ENCODE measurements at places on chromosomes 2 and 18. TPM values are rescaled to one million over a fixed set of nuclear protein-coding genes. Genes with fewer than 3 reads are reported as not detected.

PRKD3 gene
- 31.2 TPM for total RNA-seq

DNA sequence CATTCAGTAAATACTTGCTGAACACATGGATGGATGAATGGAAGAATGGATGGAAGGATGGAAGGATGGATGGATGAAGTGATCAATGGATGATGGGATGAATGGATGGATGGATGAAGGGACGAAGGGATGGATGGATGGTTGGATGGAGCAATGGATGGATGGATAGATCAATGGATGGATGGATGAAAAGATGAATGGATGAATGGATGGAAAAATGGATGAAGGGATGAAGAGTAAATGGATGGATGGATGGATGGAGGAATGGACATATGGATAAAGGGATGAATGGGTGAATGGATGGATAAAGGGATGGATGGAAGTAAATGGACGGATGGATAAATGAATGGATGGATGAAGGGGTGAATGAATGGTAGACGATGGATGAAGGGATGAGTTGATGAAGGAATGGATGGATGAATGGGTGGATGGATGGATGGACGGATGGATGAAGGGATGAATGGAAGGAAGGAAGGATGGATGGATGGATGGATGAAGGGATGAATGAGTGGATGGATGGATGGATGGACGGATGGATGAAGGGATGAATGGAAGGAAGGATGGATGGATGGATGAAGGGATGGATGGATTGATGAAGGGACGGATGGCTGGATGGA is 13.9 kb upstream of the ID2 start:
- H3K4me1 ChIP-seq = no peaks in the 10 kb centered on the region
- no peak overlapping the region for H3K4me3 ChIP-seq
- no peak overlapping the region for H3K27ac ChIP-seq
- no peaks in the 10 kb centered on the region for H3K36me3 ChIP-seq

DAPL1 gene
- total RNA-seq = 64.2 TPM

DNA sequence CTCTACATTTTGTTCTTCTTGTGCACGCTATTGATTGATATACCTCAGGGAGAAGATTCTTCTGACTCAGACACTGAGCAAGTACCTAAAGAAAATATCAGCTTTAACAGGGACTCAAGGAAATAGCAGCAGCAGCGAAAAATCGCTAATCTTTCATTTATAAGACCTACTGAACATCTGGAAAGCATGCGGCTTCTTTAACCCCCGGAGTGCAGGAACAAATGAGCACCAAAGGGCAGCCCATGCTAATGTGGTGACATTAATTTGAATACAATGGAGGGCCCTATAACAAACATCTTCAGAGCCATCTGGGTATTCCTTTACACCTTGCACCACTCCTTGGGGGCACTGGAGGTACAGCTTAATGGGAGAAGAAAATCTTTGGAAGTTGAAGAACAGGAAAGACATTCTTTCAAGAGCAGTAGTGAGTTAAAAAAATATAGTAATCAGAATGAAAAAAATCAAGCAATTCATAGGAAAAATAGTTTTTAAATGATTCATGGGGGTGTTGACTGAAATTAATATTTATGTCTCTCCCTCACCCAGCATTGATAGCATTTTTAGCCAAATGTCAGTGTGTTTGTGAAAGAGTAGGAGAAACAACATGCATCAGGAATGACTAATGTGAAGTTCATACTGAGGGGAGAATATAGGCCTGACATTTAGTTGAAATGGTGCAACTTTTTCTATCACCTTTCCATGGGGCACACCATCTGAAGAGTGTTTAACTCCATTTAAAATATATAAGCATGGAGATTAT is 281.7 kb downstream of the HRH4 start:
- no peak overlapping the region for H3K4me3 ChIP-seq
- no peaks in the 10 kb centered on the region for H3K36me3 ChIP-seq
- no peak for DNase-seq
- no peaks in the 10 kb centered on the region for H3K4me1 ChIP-seq

PRSS56 gene
- total RNA-seq = not detected

DNA sequence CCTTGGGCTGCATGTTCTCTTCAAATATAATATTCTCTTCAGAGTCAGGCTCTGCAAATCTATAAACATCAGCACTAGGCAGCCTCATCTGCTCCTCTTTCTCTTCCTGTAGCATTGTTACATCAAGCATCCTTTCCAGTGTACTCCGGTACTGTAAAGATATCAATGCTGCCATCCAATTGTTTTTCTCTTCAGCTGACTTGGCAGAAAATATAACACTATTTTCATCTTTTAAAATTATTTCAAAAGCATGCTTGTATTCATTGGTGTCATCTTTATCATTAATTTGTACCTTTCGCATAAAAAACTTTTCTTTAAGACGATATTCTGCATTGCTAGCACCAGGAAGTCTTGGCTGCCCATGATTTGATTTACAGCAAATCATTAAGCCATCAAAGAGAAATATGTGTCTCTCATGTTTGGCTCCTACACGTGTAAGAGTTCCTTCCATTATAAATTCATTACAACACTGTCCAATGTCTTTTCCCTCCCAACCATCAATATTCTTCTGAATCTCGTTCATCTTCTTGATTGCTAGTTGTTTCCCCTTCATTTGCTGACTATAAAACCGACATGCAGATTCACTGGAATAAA is 98.1 kb downstream of the SOS1 start:
- H3K4me1 ChIP-seq = no peaks in the 10 kb centered on the region
- H3K27me3 ChIP-seq = no peaks in the 10 kb centered on the region
- no peak for DNase-seq
- no peaks in the 10 kb centered on the region for H3K36me3 ChIP-seq
- no peak overlapping the region for H3K4me3 ChIP-seq

GRCh38 chr18:23585007-23585871 is 1.1 kb downstream of the NPC1 start:
- peak overlapping the region; percentile 86 for H3K4me3 ChIP-seq
- H3K4me1 ChIP-seq = no peaks in the 10 kb centered on the region
- H3K27ac ChIP-seq = peak overlapping the region; percentile 98
- H3K27me3 ChIP-seq = no peaks in the 10 kb centered on the region
- no peak for DNase-seq

PLB1 gene
- total RNA-seq = 4.8 TPM

DNA sequence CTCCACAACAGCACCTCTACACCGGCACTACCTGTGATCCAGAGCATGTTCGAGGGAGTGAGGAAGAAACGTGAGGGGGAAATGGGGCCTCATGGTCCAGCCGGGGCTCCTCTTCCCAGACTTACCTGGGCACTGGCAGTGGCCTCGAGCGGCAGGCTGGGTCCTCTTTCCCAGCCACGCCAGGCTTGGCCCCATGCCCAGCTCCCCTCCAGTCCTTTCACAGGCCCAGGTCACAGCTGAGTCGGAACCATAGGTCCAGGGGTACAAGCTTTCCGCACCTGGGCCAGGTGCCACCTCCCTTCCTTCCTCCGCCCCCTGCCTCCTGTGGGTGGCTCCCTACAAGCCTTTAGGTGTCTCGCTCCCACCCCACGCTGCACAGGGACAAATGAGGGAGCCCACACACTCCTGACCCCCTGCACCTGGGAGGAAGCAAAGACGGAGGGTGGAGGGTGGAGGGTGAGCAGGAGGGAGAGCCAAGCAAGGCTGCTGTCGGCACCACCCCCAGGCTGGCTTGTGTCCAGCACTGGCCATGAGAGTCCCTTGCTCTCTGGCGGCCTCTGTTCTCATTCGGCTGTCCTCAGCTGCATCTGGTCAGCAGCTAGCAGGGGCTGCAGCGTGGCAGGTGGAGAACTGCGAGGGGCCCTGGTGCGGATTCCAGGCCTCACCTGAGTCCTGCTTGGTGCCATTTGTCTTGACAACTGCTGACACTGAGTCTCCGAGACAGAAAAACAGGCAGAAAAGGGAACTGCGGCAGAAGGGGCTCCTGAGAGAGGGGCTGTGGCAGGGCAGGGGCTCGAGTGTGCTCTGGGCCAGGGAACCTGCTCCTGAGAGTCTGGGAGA is 26.8 kb downstream of the ADRA2B start:
- no peak overlapping the region for H3K4me3 ChIP-seq
- H3K36me3 ChIP-seq = no peaks in the 10 kb centered on the region
- no peak for DNase-seq
- H3K4me1 ChIP-seq = peaks cover 2% of the 10 kb centered on the region
- no peak overlapping the region for H3K27ac ChIP-seq
- H3K27me3 ChIP-seq = no peaks in the 10 kb centered on the region

GRCh38 chr2:66058675-66059074 is 376.2 kb upstream of the MEIS1 start:
- H3K36me3 ChIP-seq = no peaks in the 10 kb centered on the region
- H3K4me3 ChIP-seq = no peak overlapping the region
- no peaks in the 10 kb centered on the region for H3K4me1 ChIP-seq

GRCh38 chr2:182817558-182817957 is 48.9 kb downstream of the FRZB start:
- no peaks in the 10 kb centered on the region for H3K4me1 ChIP-seq
- no peaks in the 10 kb centered on the region for H3K27me3 ChIP-seq
- H3K4me3 ChIP-seq = no peak overlapping the region

- no peak overlapping the region for H3K4me3 ChIP-seq
- no peaks in the 10 kb centered on the region for H3K4me1 ChIP-seq
- DNase-seq = no peak
- no peaks in the 10 kb centered on the region for H3K27me3 ChIP-seq
Measured at GRCh38 chr2:26223018-26223417, 21.4 kb downstream of the HADHA start.

- peaks cover 9% of the 10 kb centered on the region for H3K4me1 ChIP-seq
- H3K4me3 ChIP-seq = no peak overlapping the region
- H3K27ac ChIP-seq = no peak overlapping the region
- no peaks in the 10 kb centered on the region for H3K27me3 ChIP-seq
- peak; percentile 39 for DNase-seq
Measured at GRCh38 chr2:96685577-96686459, 43.3 kb downstream of the FER1L5 start.

GRCh38 chr2:15471606-15472005 is 89.5 kb downstream of the NBAS start:
- H3K4me1 ChIP-seq = no peaks in the 10 kb centered on the region
- H3K27me3 ChIP-seq = no peaks in the 10 kb centered on the region
- no peaks in the 10 kb centered on the region for H3K36me3 ChIP-seq
- DNase-seq = no peak
- no peak overlapping the region for H3K4me3 ChIP-seq

TOGARAM2 gene
- total RNA-seq = 0.95 TPM

GRCh38 chr18:44341759-44342158 is 338.9 kb upstream of the SETBP1 start:
- H3K36me3 ChIP-seq = no peaks in the 10 kb centered on the region
- no peak overlapping the region for H3K4me3 ChIP-seq
- H3K27ac ChIP-seq = no peak overlapping the region
- DNase-seq = no peak
- no peaks in the 10 kb centered on the region for H3K27me3 ChIP-seq
- H3K4me1 ChIP-seq = no peaks in the 10 kb centered on the region

DNA sequence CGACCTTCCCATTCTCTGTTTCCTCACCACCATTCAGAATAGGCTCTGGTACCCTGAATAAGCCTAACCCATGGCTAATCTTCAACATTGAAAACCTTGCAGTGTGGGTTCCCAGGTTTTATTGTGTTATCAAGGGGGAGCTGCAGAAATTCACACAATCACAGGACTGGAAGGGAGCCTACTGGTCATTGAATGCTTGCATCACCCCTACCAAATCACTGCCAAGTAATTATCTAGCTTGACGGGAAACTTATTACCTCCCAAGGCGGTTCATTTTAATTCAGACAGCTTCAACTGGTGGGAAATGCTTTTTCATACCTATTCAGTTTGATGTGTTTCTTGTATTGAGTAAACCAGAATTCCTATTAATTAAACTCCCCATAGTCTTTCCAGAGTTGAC is 33.6 kb upstream of the EFEMP1 start:
- H3K27ac ChIP-seq = no peak overlapping the region
- no peak for DNase-seq
- no peak overlapping the region for H3K4me3 ChIP-seq
- no peaks in the 10 kb centered on the region for H3K27me3 ChIP-seq
- H3K4me1 ChIP-seq = peaks cover 3% of the 10 kb centered on the region

GRCh38 chr2:196131949-196132925 is 39.1 kb downstream of the STK17B start:
- H3K36me3 ChIP-seq = no peaks in the 10 kb centered on the region
- no peak overlapping the region for H3K4me3 ChIP-seq
- DNase-seq = no peak
- no peak overlapping the region for H3K27ac ChIP-seq
- no peaks in the 10 kb centered on the region for H3K27me3 ChIP-seq
- H3K4me1 ChIP-seq = no peaks in the 10 kb centered on the region

DNA sequence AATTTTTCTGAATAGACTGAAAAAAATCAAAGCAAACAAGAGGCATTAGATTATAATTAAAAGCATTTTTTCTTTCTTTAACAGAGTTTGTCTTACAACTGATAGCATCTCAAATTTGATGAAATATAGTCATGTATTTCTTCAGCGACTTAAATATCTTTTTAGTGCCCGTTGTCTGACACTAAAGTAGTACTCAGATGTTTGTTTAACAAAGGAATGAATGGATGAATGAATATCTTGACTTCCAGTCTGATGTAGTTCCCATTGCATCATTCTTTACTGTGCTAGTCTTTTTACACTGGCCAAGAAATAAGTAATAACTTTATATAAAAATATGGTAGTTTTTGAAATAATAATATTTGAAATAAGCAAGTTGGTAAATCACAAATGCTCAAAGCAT is 111.1 kb downstream of the TTC27 start:
- H3K36me3 ChIP-seq = no peaks in the 10 kb centered on the region
- no peaks in the 10 kb centered on the region for H3K4me1 ChIP-seq
- no peak for DNase-seq
- H3K27ac ChIP-seq = no peak overlapping the region
- no peak overlapping the region for H3K4me3 ChIP-seq
- H3K27me3 ChIP-seq = no peaks in the 10 kb centered on the region

- no peak for DNase-seq
- H3K4me3 ChIP-seq = no peak overlapping the region
- H3K36me3 ChIP-seq = no peaks in the 10 kb centered on the region
- H3K27me3 ChIP-seq = no peaks in the 10 kb centered on the region
- no peak overlapping the region for H3K27ac ChIP-seq
- H3K4me1 ChIP-seq = peaks cover 17% of the 10 kb centered on the region
Measured at GRCh38 chr18:48152549-48152948, 222.1 kb upstream of the SMAD2 start.

DNA sequence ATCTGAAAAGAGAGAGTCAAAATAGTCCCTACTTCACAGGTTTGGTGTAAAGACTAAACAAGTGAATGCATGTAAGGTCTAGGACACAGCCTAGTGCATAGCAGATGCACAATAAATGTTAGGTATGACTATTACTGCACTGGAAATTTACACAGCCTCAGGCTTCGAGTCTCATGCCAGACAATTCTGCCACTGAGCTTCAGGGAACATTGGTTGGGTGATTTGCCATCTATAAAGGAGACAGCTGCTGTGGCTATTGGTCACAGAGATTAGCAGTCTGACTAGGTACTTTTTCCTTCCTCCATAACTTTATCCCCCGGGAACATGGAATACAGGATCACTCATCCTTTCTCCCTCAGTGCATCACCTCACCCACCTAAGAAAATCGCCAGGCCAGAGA is 89.2 kb downstream of the FAM124B start:
- no peak overlapping the region for H3K4me3 ChIP-seq
- DNase-seq = no peak
- no peaks in the 10 kb centered on the region for H3K27me3 ChIP-seq
- no peaks in the 10 kb centered on the region for H3K4me1 ChIP-seq
- H3K27ac ChIP-seq = no peak overlapping the region
- no peaks in the 10 kb centered on the region for H3K36me3 ChIP-seq
